ENCODE measurements at places on chromosomes 7 and 10.

DNA sequence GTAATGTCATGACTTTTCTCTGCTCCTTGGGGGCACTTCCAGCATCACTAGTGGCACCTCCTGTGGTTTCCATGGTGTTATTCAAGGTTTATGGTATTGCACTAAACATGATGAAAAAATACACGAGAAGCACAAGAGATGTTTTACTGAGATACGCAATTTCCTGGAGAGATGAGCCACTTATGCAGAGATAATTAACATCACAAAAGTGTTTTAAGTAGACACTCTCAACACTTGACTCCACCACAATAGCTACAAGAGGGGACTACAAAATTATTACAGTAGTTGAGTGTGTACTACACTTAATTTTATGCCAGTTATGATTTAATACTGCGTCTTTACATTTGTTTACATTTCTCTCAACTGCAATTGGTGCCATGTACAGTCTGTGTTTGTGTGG lies 906.7 kb downstream of the DNAJB9 start:
- no peak for DNase-seq

GRCh38 chr7:46600340-46600739 lies 679.3 kb upstream of the IGFBP3 start:
- no peak for DNase-seq

- DNase-seq = no peak
Measured at GRCh38 chr10:89206402-89207180, 526 bp downstream of the CH25H start.

DNA sequence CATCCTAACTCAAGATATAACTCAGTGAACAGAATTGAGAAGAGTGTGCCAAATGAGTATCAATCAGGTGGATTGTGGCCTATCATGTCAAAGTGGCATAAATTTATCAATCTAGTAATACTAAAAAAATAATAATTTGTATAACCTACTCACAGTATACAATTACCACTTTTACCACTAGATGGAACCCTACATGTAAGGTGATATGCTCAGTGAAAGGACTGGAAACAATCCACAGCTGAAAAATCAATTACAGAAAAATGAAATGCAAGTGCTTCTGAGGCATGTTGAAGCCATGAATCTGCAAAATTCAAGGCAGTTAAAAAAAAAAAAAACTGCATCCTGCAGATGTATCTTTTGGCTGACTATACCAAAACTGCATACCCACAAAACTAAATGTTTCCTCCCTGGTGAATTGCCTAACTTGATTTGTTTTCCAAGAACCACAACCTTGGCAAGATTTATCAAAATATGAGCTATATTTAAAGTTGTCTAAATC lies 13.9 kb downstream of the ARHGAP19 start:
- no peak for DNase-seq

Data from activated naive CD8-positive, alpha-beta T cell treated with anti-CD3 and anti-CD28 coated beads, Interleukin-2, amount 50 U/mL, for 16 hours (primary cell).